ENCODE measurements at places on chromosomes 5 and 9.
A peak's percentile ranks its signal among the peaks of the same experiment; 100 is the strongest.

DNA sequence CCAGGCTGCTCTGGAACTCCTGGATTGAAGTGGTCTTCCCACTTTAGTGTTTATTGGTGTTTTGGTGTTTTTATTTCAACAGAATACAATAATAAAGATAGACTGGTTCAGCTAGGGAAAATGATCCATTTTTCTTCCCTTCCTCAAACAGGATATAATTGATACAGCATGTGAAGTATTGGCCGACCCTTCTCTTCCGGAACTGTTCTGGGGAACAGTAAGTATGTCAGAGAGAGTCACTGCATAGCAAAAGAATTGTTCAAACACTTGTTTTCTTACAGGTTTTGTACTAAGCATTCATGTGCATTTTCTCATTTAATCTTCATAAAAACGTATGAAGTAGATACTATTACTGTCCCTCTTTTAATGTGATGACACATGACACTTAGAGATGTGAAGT lies 31.6 kb downstream of the NUP188 start:
- no peak for DNase-seq

DNA sequence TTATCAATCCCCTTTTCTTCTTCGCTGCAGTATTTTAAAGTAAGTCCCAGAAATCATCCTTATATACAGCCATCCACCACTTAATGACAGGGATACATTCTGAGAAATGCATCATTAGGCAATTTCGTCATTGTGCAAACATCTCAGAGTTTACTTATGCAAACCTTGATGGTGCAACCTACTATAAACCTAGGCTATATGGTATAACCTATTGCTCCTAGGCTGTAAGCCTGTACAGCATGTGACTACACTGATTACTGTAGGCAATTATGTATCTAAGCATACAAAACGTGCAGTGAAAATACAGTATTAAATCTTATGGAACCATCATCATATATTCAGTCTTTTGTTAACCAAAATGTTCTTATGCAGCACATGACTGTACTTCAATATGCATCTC lies 36.8 kb downstream of the SAXO1 start:
- DNase-seq, result no peak

- no peak for DNase-seq
These were observed 20.5 kb downstream of the ADRB2 start for GRCh38 chr5:148846930-148847329.

GRCh38 chr5:74514888-74515551 lies 125.5 kb downstream of the ENC1 start:
- DNase-seq, result no peak

- DNase-seq, result no peak
These were observed 79.8 kb downstream of the CFAP95 start for GRCh38 chr9:69900406-69900805.

- no peak for DNase-seq
These were observed 9.6 kb upstream of the NME5 start for GRCh38 chr5:138148811-138149210.

DNA sequence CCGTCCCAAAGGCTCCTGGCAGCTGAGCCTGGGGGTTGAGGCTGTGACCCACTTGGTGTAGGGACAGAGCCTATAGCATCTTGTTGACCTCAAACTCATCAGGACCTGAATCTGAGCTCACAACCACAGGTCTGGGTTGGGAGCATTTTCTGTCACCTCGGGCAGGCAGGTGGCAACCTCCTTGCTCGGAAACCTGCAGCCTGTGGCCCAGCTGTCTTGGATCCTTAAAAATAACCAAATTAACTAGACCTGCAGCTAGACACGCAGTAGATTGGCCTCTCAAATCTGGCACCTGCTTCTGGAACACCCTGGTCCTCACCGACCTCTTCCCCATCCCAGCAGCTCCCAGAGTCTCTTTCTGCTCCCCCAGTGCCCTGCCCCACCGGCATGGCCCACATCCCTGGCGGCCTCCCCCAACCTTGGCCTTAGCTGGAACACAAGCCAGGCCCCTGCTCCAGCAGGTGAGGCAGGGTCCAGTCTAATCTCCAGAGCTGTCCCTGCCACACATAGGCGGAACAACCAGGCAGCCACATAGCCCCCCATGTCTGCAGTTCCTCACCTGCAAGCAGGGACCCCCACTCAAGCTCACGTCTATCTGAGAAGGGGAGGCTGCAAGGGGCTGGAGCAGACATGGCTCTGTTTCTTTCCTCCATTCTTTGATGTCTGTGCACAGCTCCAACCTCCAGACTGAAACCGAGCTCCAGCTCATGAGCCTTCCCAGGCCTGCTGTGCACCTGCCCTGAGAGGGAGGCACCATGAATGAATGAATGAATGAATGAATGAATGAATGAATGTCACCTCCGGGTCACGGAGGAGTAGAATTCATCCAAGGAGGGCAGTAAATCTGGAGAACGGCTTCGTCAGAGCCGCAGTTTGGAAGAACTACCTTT lies 28.3 kb downstream of the PAEP start:
- no peak for DNase-seq

GRCh38 chr5:146400201-146400600 lies 46.9 kb upstream of the TCERG1 start:
- DNase-seq, result no peak

GRCh38 chr5:166712447-166713185 lies 1578.8 kb upstream of the WWC1 start:
- no peak for DNase-seq

- no peak for DNase-seq
These were observed 61.5 kb upstream of the RNF130 start for GRCh38 chr5:180133060-180133459.

DNA sequence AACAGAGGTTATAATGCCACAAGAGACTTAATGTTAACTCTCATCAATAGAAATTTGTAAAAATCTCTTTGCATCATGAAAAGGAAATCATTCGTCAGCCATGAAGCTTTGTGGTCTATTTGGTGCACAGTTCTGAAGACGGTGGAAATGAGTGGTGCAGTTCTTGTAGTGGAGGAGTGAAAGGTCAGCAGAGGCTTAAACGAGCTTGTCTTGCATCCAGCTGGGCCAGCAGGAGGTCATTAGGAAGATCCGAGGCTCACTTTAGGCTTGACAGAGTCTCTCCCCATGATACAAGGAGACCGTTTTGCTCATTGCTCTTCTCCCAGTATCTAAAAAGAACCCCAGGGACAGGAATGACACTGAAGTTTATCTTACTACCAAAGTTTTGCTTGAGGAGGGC lies 440.8 kb downstream of the BNC2 start:
- DNase-seq, result no peak

DNA sequence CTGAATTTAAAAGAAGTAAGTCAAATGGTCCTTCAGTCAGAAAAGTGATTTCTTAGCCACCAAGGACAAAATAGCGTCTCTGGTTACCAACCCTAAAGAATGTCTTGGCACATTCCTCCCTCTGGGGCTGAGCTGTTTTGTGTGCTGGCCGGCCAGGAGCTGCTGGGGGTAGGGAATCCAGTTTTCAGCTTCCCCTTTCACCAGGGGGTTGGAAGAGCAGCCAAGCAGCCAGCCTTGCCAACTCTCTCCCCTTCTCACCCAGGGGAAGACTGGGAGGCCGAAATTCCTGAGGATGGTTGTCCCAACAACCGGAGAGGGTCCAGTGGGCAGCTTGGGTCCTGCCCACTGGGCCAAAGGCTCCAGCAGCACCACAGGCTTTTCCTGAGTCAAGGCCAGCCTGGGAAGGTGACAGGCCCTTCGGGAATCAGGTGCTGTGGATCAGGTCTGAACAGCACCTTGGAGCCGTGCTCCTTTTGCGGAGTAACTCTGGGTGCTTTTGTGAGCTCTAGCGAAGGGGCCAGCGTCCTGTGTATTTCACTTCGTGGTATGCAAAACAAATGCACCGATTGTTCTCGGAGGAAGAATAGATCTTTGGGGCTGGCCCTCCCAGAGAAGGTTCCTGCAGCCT lies 4.2 kb downstream of the WWC1 start:
- DNase-seq, result no peak

DNA sequence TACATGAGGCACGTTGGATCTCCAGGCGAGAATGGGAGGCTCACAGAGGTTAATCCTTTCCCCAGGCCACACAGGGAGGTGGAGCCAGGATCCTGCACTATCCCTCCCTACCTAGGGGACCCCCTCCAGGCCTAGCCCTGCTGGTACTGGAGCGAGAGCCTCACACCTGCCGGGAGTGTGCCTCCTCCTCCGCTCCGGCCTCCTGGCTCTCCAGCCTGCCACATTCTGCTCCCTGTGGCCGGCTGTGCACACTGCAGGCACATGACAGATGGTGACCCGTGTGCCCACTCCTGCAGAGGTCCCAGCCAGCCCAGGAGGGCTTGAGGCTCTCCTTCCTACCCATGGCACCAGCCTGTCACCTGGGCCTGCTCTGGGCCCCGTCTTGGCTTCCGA lies 93.4 kb downstream of the RXRA start:
- no peak for DNase-seq

- no peak for DNase-seq
These were observed 215.8 kb upstream of the TRIM32 start for GRCh38 chr9:116471093-116471906.

DNA sequence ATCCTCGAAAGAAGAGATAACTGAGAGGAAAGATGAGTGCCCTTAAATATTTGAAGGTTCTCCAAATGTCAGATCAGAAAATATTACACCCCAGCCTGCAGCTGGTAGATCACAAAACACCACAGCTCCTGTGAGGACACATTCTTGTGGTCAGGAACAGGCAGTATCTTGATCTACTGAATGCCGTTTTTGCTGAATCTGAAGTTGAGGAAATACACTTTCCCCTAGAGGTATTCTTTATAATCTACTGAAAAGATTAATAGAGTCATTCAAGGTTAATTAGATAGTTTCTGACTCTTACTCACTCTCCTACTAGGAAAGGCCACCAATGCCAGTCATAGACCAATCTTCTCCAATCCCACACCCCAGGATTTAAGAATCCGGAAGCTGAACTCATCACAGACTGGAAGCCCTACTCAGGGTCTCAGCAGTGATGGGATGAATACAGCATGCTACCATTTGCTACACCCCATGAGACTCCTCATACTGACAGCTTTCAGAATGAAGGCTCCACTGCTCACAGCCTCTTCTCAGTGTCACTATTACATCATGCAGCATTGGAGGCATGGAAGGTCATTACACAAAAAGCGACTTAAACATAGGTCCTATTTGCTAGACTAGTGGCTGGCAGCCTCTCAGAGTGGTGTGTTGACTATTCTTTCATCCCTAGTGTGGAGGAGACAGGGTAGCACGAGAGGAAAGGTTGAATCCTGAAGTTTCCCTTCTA lies 143.9 kb upstream of the SLC1A3 start:
- no peak for DNase-seq

DNA sequence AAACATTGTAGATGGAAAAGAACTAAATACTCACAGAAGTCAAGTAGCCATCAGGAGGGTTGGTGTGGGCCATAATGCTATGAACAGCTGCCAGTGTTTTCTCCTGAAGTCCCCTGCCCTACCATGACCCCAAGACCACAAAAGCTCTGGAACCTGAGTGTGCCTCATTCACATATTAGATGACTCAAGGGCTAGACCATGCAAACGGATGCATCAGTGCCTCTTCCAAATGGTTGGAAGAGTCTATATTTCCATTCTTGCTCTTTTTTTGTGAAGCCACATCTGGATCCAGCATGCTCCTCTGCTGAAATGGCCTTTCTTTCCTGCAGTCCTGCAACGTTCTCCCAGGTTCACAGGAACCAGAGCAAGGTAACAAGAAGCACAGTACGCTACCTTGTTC lies 136.6 kb upstream of the EPB41L4A start:
- no peak for DNase-seq

DNA sequence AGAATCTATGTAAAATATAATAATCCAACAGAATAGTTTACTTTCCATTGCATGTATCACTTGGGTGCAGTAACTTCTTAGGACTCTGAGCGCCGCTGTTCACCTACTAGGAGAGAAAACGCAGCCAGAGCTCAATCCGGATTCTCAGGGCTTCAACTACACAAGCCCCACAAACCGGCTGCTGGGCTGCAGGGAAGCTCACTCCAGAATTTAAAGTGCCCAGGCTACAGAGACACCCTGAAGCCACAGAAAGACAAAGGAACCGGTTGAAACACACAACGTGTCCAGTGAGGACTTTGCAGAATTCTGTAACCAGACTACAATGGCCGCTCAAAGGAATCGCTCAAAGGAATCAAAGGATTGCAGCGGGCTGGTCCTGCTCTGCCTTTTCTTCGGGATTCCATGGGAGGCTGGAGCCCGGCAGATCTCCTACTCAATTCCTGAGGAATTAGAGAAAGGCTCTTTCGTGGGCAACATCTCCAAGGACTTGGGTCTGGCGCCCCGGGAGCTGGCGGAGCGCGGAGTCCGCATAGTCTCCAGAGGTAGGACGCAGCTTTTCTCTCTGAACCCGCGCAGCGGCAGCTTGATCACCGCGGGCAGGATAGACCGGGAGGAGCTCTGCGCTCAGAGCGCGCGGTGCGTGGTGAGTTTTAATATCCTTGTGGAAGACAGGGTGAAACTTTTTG lies at the start of gene PCDHGA10:
TSS of gene PCDHGA10 (plus strand) at position 134 of the 686 bp plus-strand sequence. CDS start at position 323, 189 bp downstream.
- DNase-seq, result peak; percentile 60

DNA sequence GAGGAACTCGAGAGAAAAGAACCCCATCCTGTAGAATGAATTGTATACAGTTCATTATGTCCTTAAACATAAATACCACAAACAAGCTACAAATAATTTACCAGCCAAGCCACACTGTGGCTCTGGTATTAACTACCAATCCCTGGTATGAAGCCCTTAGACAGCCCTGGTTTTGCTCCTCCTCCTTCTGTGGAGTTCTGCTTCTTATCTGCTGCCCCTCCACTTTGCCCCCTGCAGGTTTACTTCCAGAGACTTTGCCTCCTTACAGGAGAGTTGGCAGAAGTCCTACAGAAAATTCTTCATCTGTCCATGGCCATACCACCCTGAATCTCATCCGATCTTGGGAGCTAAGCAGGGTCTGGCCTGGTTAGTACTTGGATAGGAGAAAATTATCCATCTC lies 219.8 kb downstream of the ACTL7B start:
- no peak for DNase-seq

DNA sequence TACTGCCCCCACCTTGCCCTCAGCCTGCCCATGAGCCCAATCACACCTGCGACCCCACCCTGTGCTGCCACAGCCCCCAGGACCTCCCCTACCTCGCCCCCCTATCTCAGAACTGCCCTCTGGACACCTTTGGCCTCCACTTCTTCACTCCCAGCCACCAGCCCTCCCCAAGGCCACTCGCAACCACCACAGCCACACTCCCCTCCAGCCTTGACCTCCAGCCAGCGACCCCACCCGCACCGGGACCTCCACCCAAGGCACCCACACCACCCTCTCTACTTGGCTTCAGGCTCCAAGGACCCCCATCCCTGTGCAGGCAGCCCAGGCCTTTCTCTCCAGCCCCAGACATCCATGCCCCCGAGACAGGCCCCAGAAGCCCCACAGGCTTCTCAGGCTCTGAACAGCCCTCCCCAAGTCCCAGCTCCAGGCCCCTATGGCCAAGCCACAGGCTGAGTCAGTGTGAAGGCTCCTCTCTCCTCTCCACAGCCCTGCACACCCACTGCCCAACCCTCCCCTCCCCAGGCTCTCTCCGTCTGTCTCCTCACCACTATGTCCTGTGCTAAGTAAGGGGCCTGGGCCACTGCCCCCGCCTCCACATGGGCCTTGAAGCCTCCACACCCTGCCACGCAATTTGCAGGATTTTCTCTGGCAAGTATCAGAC lies 2.0 kb downstream of the AK1 start:
- DNase-seq, result no peak

DNA sequence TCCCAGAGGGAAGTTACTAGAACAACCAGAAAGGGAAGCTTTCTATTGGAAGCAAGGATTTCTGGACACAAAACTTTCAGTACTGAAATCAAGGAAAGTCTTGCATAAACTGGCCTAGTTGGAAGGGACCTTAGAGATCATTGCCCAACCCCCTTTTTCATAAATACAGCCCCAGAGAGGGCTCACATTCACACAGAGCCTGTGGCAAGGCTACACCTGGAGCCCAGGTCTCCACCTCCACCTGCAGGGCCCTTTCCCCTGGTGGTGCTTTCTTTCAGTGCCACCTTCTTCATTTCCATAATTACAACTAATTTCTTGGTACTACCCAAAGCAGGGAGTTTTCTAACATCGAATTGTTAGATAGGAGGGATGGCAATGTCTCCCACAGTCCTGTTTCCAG lies 85.7 kb downstream of the ADRB2 start:
- no peak for DNase-seq

Measured in CD4-positive, alpha-beta memory T cell (primary cell).